Astrocyte of the spinal cord (primary cell): ENCODE measurements at places on chromosomes 13 and 19.

GRCh38 chr13:19681517-19681916 is 48.1 kb downstream of the MPHOSPH8 start:
- peak; percentile 33 for DNase-seq

DNA sequence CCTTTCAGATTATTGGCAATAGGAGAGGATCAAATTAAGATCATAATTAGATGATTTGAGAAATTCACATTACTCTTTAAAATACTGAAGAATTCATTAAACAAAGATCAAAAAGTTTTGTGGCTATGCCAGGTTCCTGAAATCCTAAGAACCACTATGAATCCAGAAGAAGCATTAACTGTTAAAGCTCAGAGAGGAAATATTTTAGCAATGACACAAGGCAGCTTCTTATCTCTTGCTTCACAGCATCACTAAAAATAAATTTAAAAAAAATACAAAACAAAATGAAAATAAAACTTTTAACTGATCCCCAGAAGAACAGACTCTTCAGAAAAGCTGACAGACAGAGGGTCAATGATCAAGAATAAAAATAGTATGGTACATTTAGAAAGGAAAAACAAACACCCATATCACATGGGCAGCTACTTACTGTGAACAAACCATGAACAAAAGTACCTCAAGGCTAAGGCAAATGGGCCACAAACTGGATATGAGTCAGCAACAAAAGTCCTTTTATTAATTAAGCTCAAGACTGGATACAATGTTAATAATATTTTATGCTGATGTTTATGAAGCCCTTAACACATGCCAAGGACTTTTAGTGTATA is 19.6 kb downstream of the RNF6 start:
- DNase-seq = peak; percentile 56

GRCh38 chr19:48417421-48417820 is 24.0 kb downstream of the GRIN2D start:
- DNase-seq = no peak

- DNase-seq = no peak
These were observed 281.0 kb upstream of the PCDH20 start for GRCh38 chr13:61696676-61697075.

DNA sequence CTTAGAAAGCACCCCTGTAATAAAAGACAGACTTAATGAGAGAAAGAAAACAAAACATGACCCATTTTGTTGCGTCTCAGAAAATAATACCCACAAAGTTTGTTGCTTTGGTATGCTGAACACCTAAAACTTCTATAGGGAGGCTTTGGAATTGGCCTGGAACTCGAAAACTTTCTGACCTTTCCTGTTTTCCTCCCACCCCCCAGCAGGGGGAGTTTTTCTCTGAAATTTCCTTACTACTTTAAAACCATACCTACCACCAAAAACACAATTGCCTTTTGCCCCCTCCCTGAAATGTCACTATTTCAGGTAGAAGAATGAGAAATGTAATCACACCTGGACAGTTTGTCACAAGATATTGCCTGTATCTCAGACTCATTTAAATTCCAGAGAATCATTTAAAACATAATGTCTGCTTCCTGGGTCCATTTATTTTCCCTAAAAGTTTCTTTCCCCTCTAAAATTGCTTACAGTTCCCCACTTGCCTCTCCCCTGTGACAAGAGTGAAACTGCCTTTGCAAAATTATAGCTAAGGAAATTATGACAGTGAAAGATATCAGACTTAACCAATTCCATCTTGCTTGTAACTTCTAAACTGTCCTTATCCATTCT is 2700.2 kb downstream of the PCDH9 start:
- peak; percentile 11 for DNase-seq

- no peak for DNase-seq
These were observed 184.5 kb upstream of the SERP2 start for GRCh38 chr13:44189085-44189484.

- DNase-seq = no peak
These were observed 5.8 kb downstream of the EGLN2 start for GRCh38 chr19:40804783-40805242.

DNA sequence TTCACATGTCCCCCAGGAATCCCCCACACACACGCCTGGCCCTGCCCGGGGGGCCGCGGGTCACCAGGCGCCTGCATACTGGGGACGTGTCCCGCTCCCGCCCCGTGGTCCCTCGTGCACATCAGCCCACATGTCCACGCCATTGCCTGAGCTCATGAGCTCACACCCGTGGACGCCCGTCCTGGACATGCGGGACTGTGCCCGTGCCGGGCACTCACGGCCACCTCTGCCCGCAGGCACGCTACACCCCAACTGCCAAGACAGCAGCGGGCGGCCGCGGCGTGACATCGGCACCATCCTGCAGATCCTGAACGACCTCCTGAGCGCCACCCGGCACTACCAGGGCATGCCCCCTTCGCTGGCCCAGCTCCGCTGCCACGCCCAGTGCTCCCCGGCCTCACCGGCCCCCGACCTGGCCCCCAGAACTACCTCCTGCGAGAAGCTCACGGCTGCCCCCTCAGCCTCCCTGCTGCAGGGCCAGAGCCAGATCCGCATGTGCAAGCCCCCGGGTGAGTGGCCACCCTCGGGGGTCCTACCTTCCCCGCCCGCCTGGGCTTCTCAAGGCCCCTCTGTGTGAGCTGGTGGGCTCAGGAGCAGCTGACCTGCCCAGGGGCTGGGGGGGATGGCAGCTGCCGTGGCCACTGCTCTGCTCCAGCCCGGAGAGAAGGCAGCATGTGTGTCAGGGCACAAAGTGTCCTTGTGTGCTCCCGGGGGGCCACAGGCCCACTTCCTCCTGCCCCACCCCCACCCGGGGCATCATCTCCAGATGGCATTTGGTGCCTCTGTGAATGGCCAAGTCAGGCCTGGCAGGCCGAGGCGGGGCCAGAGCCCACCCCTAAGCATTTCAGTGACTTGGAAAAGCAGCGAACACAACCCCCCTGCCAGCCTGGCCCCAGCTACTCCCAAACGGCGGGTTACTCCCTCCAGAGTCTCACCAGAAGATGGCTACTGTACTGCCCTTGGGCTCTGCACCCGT is 7.1 kb downstream of the MIDN start:
- DNase-seq = no peak

DNA sequence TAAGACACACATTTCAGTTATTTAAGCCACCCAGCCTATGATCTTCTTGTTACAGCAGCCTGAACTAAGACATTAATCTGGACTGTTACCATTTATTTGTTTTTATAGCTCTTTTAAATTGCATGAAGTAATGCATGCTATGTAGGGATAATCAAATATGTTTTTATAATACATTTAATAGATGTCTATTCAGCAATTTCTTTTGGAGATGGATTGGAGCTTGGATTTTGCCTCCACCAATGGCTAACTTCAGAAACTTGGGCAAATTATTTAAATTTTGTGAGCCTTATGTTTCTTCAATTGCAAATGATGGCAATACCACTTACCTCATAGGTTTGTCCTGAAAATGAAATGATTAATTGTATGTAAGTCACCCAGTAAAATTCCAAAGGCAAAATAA is 288.7 kb downstream of the GPC6 start:
- DNase-seq = no peak

GRCh38 chr13:97369261-97369893 is 64.6 kb upstream of the RAP2A start:
- DNase-seq = no peak

GRCh38 chr19:17557466-17557865 is 2.0 kb downstream of the COLGALT1 start:
- DNase-seq = no peak

DNA sequence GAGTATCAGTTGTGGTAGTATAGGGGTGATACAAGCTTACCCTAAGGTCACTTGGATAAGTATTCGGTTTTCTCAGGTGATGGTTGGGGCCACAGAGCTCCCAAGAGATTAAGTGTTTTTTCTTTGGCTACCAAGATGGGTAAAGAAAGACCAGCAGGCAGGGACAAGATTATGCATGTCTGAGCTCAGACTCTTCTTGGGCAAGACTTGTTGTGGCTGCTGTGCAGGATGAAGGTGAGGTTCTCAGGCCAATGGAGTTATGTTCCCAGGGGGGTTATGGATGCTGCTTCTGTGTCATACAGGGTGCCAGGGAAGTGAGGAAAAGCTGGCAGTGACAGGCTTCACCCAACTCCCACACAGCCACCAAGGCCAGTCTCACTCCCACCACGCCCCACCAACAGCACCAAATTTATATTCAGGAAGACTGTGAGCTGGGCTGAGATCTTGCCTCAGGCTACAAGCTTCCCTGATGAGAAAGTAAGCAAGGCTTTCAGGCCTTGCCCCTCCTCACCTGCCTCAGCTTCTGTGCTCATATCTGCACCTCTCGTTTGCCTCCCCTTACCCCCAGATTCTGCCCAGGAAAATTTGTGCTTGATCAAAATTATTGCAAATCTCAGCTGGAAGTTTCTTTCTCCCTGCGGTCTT is 511.8 kb upstream of the SLITRK1 start:
- no peak for DNase-seq

- DNase-seq = peak; percentile 90
These were observed at the start of gene MIR17HG for GRCh38 chr13:91347202-91347995. Gene MIR17HG (plus strand): TSS chr13:91347687.

DNA sequence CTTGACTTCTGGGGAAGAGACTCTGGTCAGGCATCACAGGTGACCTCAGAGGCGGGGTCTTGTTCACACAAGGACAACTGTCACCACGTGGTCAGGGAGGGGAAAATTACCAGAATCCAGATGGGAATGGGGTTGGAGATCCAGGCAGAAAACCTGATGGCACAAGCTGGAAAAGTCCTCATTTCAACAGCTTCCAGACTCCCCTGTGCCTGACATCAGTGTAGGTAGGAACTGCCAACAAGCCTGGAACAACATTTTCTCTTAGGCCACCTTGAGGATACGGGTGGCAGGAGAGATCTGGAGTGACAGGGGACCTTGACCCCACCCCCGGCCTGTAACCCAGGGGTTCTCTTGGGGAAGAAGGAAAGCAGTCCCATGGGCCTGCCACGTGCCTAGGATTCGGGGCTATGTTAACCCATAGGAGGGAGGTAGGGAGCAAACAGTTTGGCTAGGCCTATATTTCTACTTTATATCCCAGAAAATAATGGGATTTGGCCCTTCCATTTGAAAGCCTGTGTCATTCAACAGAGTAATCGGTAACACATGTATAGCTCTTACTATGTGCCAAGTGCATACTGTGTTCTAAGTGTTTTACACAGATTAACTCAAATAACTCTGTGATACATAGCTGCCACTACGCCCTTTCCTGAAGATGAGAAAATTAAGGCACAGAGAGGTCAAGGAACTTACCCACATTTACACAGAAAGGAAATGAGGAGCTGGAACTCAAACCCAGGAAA is 44.9 kb upstream of the C13orf42 start:
- DNase-seq = no peak

DNA sequence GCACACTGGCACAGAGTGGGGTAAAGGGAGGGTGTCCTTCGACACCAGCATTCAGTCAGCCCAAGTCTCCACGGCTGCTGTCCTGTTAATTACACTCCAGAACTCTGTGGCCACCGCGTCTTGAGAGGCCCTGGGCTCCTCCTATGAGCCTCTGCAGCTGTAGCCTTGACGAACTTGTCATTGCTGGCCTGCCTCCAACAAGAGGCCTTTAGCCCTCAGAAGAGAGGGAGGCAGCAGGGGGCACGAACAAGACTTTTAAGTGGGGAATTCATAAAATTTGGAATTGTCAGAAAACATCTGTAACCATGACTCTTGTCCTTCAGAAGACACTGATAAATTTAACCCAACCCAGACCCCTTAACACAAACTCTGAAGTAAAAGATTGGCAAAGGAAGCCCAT is 241.9 kb downstream of the UQCRFS1 start:
- DNase-seq = no peak

GRCh38 chr19:7690779-7691258 is 10.2 kb downstream of the TRAPPC5 start:
- DNase-seq = no peak

DNA sequence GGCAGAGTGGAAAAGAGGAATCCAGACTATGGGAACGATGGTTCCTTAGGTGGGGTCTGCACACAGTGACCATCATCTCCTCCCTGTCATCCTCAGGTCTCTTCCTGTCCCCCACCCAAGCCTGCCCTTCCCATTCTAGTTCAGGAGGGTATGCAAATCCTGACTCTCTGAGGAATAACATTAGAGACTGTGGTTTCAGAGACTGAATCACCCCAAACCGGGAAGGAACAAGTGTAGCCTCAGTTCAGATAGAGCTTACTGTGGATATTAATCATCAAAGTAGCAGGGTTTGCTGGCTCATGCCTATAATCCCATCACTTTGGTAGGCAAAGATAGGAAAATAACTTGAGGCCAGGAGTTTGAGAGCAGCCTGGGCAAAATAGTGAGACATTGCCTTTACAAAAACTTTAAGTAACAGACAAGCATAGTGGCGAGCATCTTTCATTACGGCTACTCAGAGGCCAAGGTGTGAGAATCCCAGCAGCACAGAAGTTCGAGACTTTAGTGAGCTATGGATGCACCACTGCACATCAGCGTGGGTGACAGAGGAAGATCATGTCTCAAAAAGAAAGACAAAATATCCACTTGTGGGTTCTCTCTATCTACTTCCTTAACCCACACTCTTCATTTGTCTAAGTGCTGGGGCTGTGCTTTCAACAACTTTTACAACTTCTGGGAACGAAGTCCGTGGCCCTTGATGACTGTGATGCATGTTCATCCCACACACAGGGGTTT is 19.3 kb upstream of the LGALS13 start:
- DNase-seq = no peak
